ENCODE measurements at places on chromosomes 2 and 18.

DNA sequence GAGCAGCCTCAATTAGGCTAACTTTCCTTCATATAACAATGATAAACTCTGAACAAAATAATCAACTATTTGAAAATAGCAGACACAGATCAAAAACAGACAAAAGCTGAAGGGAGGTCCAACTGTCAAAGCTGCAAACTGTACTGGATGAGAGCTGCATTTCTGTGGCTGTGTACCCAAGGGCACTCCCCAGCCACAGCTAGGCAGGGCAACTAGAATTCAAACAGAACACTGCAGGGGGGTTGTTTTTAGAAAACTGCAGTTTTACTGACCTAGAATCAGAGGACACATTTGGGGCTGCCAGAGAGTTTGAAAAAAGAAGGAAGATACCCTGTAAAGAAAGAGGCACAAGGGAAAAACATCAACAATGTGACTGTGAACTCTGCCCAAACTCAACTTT, 56.8 kb downstream of the SMAD2 start:
- no peak for DNase-seq

GRCh38 chr2:215626812-215627281, 191.0 kb upstream of the FN1 start:
- peak; percentile 92 for DNase-seq

DNA sequence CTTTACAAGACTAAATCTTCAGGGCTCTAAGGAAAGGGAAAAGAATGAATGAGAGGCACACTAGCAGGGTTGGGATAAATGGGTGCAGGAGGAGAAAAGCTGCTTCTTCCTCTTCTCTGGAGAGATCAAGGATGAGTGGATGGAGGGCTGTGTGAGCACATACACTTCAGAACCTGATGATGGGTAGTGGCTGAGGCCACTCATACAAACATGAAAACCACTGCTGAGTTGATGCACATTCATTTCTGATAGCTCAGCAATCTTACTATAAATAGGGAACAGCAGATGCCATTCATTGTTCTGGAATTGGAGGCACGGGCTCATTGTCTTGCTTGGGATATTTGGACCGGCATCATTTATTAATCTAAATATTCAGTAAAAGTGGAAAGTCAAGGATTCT, 152.4 kb upstream of the KCTD1 start:
- DNase-seq = no peak

DNA sequence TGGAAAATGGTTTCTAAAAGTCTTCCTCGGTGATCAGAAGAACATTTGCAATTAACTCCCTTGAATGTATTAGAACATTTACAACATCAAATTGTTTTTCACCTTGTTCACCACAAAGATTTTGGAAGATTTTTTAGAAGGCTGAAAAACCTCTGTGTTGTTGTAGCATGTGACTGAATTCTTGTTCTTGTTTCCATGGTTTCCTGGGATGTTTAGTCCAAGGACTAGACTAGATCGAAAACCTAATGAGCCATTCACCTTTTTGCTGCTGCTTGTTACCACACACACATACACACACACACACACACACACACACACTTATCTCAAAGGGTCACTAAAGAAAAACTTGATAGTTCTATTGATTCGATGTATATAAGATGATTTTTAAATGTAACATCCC, 380.0 kb downstream of the LRRTM4 start:
- DNase-seq = no peak

DNA sequence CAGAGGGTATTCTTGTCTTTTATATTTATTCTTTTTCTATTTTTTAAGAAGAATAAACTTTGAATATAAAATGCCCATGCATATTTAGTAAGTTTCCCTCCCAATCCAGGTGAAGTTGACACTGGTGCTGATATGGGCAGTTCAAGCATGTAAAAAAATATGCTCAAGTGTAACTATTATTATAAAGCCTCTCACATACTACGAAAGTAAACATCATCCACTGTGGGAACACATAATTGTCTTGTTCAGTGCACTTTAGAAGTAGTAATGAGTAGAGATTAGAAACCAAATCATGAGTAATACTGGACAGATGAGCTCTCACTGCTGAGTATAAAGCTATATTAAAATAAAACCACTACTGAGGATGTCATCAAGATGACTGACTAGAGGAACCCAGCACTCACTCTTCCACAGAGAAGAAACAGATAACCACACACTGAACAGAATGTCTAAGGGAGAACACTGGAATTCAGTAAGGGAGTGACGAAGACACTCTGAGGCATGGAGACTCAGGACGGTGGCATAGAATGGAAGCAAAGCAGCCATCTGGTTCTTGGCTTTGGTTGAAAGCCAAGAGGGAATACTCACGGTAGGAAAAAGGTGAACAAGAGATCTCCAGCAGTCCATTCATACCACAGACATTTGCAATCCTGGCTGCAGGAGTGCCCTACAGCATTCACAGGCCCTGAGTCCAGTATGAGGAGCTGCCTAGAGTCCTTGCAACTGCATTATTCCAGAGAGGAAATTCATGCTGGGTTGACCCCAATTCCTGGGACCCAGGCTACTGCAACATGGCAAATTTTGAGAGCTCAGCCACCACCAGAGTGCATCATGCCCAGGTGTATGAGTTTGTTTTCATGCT, 9.5 kb upstream of the FAM110C start:
- no peak for DNase-seq

- no peak for DNase-seq
These were observed 294.5 kb downstream of the CCDC178 start for GRCh38 chr18:33146014-33146413.

DNA sequence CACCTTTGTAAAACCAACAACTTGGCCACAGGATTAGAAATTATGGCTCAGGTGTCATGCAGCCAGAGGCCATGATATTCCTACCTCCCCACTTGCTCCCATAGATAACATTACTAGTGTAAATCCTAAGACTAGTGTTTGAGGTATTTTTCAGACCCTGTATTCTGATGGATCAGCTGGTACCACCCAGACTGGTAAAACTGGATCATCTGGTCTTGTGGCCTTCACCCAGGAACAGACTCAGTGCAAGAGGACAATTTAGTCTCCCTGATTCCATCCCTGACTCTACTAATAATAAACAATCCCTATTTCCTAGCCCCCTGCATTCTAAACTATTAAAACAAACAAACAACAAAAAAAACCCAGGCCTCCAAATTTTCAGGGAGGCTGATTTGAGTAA, 121.0 kb downstream of the ALPK2 start:
- no peak for DNase-seq

DNA sequence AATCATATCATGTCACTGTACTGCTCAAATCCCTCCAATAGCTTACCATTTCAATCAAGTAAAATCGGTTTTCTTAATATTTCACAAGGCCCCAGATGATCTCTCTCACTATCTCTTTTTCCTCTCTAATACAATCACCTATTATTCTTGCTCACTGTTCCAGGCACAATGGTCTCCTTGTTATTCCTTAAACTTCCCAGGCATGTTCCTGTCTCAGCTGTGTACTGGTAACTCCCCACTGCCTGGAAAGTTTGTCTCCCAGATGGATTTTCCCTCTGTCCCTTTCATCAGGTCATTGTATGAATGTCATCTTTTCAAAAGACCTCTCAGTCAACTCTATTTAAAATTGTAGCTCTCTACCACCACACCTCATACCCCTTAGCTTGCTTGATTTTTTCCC, 30.7 kb upstream of the FANCL start:
- DNase-seq = no peak

GRCh38 chr2:44364604-44365003, 2.9 kb downstream of the CAMKMT start:
- no peak for DNase-seq

DNA sequence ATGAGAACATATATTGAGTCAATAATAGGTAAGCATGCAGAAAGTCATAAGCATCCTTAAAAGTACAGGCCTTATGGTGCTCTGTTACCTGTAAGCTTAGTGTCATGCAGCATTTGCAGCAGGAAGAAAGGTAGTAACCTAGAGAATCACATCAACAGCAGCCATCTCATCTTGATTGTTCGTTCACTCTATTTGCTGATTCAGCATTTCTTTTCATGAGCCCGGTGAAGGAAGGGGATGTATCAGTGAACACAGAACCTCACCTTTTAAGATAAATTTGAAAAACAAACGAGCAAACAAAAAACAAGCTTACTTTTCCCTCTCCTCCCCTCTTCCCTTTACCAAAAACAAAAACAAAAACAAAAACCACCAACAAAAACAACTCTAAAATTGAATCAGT, 89.9 kb downstream of the MIB1 start:
- no peak for DNase-seq

DNA sequence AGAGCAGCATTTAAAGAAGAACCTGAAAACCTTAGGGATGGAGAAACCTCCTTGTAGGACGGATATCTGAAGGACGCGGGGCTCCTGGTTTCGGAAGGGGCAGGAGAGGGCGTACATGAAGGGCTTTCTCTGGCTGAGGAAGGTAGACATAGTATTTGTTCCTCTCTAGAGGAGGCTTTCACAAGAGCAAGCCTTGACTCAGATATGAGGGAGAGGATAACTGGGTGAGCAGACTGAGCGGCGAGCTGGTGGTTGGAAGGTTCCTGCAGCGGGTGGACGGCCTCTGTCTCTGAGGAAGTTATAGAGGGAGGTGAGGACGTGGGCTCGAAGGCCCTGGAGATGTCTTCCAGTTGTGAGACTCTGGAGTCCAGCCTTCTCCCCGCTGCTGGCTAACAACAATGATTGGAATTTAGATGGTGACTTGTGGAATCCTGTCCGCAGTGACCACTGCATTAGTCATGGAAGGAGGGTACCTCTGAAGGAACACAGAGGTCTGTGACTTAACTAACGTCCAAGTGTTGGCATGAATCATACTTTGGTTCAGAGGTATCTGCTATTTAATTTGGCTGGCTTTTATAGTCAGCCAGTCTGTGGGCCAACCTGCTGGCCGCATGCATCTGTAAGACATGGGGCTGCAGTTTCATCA, 80.9 kb downstream of the ASAP2 start:
- DNase-seq = no peak

GRCh38 chr2:71223767-71224333, 3.1 kb downstream of the PAIP2B start:
- DNase-seq = peak; percentile 52

DNA sequence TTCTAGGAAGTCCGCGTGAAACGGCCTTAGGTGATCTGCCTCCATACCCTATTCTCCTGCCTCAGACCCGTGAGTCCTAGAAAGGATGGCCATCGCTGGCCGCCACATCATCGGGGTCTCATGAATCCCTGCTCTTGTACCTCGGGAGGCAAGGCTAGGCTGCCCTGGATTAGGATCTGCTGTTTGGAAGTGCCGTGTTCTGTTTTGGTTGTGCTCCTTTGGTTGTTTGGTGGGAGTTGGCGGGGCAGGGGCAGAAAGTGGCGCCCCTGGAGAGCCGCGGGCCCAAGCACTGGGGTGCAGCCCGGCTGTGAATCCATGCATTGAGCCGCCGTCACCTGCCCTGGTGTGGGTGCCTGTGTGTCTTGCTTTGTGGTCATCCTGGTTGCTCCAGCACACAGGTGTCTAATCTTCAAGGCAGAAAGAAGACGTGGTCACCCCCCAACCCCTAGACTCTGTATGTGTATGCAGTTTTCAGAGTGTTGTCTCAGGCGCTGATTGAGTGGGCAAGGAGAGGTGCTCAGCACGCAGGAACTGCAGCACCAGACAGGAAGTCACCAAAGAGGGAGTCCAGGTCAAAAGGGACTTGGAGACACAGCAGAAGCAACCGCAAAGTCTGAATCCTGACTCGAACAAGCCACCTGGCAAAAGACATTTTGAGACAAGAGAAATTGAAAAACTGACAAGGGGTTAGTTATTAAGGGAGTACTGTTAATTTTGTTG, 80.0 kb upstream of the LDLRAD4 start:
- no peak for DNase-seq

DNA sequence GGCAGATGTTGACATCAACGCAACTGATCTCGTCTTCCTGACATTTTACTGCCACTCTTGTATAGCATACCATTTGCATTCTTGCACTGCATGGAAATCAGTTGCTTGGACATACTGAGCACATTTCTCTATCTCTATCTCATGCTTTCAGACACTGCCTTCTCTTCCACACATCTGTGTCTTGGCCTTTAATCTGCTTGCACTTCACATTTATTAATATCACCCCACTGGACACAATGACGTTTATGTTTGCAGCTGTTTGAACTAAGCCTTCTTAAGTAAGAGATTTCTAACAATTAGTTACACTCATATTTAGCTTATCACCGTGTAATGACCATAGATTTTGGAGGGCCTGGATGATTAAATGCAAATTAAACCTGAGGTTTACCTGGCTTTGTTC, 229.8 kb upstream of the CDH19 start:
- no peak for DNase-seq

DNA sequence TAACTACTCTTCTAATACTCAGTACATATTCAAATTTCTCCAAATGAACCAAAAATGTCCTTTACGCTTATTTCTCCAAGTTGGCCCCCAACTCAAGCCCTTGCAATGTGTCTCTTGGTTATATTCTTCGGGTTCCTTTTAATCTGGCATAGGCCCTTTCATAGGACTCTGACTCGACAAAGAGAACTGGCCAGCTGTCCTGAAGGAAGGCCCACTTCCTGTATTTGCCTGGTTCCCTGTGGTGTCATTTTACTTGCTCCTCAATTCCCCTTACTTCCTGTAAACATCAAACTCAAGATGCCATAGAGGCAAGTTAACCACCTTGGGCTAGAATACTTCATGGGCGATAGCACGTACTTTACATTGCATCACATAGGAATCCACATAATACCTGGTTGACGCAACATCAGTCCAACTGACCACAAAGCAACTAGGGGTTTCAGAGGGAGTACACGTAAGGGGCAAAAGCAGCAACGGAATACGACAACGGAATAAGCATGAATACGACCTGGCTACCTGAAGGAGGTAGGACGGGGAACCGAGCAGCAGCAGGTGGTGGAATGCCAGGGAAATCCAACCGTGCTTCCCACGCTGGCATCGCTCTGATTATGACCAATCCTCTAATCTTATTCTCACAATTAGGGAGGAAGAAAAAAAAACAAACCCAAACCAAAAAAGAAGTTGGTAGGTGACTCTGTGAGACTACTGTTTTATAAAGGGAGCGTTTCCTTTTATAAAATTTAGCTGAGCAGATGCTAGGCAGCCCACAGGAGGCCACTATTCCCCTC, 823 bp upstream of the GORASP2 start:
- peak; percentile 35 for DNase-seq

DNA sequence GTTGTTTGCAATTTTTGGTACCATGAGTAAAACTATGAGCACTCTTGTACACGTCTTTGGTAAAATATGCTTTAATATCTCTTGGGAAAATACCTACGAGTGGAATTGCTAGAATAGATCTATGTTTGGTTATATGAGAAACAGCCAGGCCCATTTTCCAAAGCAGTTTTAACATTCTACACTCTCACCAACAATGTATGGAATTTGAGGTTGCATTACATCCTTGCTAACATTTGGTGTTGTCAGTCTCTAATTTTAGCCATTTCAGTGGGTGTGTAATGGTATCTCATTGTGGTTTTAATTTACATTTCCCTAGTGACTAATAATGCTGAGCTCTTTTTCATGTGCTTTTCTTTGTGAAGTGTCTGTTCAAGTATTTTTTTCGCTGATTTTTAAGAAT, 118.9 kb upstream of the TCF4 start:
- peak; percentile 11 for DNase-seq

DNA sequence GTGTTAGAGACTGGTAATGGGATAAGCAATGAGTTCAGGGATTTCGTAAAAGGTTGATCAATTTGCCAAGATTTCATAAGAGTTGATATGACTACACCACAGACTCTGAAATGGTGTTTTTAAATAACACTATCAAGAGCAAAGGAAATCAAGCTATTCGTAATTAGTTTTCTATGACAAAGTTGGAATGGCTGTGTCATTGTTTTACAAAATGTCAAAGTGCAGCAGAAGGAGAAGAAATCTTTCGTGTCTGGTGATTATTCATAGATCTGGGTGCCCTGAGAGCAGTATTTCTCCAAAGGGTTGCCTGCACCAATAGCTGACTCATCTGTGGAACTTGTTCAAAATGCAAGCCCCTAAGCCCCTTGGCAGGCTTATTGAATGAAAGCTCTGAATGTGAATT, 70.1 kb downstream of the NABP1 start:
- peak; percentile 37 for DNase-seq
